ENCODE measurements at places on chromosomes 13 and 19.

DNA sequence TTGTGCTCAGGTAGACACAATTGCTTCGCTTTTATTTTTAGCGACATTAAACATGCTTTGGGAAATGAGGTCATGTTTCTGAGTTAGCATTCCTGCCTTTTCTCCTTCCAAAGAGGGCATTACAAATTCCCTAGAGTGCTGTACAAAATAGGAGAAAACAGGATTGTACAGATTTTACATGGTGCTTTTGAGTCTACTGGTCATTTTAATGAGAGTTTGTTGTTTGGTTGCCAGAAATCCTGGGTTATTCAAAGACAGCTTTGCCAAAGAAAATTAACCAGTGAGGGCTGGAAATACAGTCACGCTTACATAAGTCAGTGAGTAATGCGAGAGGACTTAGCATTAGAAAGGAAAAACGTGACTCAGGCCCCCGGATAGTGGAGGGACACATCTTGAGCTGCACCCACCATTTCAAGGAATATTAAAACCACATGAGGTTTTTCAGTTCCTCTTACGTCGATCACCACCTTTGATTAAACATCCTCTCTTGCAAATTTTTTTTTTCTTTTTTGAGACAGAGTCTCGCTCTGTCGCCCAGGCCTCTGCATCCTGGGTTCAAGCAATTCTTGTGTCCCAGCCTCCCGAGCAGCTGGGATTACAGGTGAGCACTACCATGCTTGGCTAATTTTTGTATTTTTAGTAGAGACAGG is 55.4 kb downstream of the SACS start:
- DNase-seq: peak; percentile 100

GRCh38 chr19:40640744-40641143 is 39.6 kb downstream of the LTBP4 start:
- no peak for DNase-seq

- peak; percentile 95 for DNase-seq
These were observed 4.1 kb upstream of the CIRBP start for GRCh38 chr19:1264801-1265614.

GRCh38 chr13:46679369-46680120 is 117.4 kb downstream of the ESD start:
- peak; percentile 87 for DNase-seq

DNA sequence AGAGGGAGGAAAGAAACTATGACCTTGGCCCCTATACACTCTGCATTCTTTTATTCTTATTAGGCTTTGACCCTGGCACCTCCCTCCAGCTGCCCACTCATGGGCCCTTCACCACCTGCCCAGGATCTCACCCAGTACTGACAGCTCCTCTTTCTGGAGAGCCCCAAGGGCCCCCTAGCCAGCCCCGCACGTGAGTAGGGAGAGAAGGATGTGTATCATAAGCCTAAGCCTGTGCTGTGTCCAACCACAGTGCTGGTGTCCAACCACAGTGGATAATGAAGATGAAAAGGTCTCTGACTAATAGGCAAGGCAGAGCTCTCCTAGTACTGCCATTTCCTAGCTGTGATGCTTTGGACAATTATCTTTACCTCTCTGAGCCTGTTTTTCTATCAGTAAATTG is 4.2 kb downstream of the DMRTC2 start:
- no peak for DNase-seq

DNA sequence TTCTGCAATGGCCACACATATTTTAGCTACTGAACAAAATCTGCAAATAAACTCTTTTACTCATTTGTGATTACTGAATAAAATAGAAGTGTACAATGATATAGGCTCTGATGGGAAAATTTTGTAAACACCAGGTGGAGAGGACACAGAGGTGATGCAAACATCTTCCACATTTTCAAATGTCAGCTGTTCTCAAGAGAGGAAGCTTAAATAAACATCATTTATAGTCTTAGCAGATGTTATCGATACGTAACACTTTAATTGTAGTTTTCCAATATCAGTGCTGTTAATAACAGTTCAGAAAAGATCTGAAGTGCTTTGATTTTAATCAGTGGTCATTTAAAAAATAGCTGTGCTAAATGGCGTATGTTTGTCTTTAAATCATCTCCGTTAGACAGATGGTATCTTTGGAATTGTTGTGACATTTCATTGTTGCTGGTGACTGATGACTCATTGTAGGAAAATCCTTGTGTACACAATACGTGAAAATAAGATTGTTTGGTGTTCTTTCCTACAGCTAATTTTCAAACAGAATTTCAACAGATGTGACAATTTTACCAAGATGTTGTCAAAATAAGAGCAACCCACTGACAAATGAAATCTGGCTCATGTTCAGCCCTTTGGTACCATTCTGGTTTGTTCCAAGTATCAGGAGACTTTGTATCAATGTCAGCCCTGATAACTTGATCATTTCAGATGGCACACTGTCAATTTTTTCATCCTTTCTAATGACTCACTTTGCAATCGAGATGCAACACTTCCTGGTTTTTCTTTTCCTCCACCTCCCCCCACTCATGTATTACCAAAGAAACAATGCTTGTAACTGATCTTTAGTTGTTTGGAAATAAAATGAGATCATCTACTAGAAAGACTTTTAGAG is 516.0 kb downstream of the DCT start:
- peak; percentile 59 for DNase-seq

GRCh38 chr13:67221630-67222226 is 8.4 kb downstream of the PCDH9 start:
- no peak for DNase-seq

GRCh38 chr19:57351867-57352266 is 796 bp downstream of the ZNF304 start:
- DNase-seq: peak; percentile 69

- peak; percentile 9 for DNase-seq
These were observed 377.7 kb downstream of the KCNRG start for GRCh38 chr13:50392977-50393376.

DNA sequence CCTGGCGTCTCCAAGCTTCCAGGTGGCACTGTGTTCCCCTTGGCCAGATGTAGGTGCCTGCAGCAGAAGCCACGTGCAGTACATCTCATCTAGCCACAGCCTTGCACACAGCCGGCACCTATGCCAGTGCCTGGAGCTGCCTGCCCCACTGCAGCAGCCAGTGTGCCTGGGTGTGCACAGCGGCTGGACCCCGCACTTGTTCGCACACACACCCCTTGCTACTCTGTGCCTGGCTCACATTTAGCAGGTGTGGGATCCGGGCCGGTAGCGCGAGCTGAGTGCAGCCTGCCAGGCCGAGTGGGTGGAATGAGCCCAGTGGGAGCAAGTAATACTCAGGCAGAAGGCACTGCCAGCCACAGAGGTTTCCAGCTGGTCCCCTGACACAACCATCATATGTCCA is 26.9 kb upstream of the RBM26 start:
- DNase-seq: no peak

DNA sequence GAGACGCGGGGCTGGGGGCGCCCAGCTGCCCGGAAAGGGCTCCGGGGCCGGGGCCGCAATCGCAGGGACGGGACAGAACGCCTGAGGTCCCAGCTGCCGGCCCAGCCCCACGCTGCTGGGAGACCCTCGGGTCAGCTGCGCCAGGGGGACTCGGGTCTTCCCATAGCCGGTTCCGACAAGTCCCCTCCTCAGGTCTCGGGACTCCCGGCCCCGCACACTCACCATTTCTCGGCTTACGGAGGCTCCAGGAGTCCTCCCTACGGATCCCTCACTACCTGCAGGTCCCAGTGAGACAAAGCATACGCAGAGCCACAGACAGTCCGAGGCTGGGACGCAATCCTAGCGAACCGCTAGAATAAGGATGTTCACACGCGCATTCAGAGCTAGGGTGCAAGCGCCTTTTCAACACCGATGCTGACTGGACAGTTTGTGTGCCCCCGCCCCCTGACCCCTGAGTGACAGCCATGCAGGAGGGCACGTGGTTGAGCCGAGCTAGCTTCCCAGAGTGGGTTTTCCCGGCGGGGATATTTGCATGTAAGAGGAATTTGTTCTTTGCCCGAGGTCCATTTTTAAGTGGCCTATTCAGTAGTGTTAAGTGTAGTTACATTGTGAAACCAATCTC is 13.6 kb downstream of the ZNF490 start:
- DNase-seq: no peak

DNA sequence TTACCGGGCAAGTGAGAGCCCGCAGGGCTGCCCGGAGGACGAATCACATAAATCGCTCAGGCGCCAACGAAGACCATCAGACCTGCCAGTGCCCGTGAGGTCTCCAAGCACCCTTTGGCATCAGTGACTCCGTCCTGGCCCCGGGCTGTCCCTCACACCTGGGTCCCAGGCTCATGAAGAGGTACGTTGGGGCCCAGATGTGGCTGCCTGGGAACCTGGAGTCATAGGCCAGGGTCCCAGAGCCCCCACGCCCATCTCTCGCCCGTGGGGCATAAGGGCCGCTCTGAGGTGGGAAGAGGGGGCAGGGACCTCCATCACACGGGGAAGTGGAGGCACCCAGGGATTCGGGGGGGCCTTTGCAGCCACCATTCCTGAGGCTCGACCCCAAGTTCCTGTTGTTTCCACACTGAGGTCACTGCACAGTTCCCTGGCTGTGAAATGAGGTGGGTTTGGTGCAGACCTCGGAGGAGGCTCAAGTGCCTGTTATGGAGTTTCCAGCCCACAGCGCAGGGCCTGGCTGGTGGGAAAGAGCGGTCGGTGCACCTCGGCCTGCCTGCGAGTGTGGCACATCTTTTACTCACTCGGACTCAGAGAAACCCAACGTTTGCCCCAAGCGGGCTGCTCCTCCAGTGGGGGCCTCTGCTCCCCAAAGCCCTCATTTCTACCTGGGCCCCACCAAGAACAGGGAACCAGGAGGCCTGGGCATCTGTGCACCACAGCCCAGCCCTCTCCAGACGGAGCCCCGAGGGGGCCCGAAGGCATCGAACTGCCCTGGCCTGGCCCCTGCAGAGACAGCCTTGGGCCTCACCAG is 35.9 kb upstream of the C13orf46 start:
- DNase-seq: no peak

GRCh38 chr19:53771144-53771543 is 53.0 kb downstream of the NLRP12 start:
- DNase-seq: no peak

GRCh38 chr19:12293777-12294248 is 870 bp downstream of the ZNF44 start:
- DNase-seq: peak; percentile 84

GRCh38 chr13:29454931-29455481 is 140.5 kb downstream of the SLC7A1 start:
- DNase-seq: peak; percentile 41

DNA sequence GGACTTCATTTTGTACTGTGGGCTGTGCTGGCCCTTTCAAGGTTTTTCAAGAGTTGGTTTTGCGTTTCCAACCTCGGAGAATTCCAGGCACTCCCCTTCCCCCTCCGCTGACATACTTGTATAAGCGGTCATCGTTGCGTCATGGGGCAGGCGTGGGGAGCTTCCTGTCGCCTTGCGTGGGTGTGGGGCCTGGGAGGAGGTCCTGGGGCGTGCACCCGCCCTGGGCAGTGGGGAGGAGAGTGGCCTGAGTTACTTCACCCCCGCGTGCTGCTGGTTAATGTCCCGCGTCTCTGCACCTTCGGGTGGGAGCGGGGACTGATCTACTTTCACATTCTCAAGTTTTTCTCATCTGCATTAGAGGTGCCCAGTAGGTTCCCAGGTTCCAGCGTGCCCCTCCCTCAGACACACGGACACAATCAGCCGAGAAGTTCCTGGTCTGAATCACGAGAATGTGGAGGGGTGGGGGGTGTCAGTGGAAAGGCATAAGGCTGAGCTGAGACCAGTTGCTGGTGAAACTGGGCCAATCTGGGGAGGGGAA is 4.1 kb downstream of the IER2 start:
- DNase-seq: peak; percentile 99
